M059J (cell line): ENCODE measurements at places on chromosomes 3 and 15. TPM values are rescaled to one million over a fixed set of nuclear protein-coding genes. Genes with fewer than 3 reads are reported as not detected.

HYAL2 gene
- 48.2 and 59.5 TPM in 2 replicates for total RNA-seq

DNA sequence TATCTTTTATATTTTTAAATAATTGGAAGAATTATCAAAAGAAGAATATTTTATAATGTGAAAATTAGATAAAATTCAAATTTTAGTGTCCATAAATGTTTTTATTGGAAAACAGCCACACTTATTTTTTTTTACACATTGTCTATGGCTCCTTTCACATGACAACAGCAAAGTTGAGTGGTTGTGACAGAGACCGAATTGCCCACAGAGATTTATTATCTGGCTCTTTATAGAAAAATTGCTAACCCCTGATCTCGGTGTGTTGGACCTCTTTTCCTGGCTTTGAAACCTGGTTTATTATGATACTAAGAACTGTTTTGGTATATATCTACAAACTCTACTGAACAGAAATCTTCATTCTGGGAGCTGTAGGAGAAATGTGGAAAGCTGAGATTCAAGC lies 269.1 kb upstream of the UMPS start:
- DNase-seq, result no peak

DNA sequence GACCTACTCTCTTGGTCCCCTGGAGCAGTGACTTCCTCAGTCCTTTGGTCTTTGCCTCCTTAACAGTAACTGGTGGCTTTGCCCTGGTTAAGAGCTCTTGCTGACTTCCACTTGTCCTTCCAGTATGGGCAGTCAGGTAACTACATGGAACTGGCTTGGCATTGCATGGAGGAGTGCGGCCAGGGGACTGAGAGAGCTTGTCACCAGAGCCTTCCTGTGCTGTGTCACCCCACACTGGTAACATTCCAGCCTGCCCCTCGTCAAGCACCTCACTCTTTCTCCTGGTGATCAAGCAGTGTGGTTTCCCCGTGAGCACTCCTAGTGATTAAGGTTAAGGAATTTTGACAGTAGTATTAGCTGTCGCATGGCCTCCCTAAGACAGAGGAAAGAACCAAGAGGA lies 19.3 kb upstream of the SNX22 start:
- DNase-seq, result no peak

DNA sequence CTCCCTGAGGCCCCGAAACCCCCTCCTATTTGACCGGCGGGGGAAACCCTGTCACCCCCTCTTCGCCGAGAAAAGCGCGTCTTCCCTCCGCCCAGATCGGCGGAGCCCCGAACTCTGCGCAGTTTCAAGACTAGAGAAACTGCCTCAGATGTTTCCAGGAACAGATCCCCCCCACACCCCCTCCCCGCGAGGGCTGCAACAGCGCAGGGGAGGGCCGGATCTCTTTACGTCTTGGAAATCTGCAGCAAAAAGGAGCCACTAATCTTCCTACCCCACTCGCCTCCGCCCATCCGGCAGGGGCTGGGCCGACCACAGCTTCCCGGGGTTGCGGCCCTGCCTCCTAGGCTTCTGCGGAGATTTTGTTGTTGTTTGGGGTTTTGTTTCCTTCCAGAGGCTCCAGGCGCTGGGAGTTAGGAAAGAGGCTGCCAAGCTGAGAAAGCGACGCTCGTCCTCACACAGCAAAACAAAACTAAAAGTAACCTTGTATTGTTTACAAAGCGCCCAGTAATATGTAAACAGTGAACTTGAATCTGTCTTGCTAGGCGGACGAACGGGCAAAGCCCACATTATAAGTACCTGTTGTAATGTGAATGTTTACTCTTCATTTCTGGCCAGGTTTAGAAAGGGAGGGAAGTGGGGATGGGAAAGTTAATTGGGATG lies 2.2 kb downstream of the FOXB1 start:
- peak; percentile 67 for DNase-seq

SOX2 gene
- total RNA-seq, result 1.6 and 2.0 TPM in 2 replicates

NISCH gene
- total RNA-seq, result 8.9 and 15.8 TPM in 2 replicates

RBP2 gene
- not detected in 2 replicates for total RNA-seq

DNA sequence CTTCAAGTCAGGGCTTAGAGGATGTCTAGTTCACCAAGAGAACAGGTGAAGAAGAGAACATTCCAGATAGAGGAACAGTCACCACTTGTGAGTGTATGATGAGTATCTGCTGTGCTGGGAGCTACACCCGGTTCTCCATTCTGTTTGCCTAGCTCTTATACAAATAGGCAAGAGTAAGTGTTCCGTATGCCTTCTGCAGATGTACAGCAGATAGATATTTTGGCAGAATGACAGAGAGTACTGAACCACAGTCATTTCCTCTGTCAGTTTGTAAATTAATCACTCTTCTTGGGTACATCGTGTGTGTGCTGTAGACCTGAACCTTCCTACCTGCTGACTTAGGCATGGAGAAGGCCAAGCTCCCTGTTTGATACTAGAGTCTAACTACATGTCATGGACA lies 108.3 kb upstream of the CTDSPL start:
- DNase-seq, result no peak

DNA sequence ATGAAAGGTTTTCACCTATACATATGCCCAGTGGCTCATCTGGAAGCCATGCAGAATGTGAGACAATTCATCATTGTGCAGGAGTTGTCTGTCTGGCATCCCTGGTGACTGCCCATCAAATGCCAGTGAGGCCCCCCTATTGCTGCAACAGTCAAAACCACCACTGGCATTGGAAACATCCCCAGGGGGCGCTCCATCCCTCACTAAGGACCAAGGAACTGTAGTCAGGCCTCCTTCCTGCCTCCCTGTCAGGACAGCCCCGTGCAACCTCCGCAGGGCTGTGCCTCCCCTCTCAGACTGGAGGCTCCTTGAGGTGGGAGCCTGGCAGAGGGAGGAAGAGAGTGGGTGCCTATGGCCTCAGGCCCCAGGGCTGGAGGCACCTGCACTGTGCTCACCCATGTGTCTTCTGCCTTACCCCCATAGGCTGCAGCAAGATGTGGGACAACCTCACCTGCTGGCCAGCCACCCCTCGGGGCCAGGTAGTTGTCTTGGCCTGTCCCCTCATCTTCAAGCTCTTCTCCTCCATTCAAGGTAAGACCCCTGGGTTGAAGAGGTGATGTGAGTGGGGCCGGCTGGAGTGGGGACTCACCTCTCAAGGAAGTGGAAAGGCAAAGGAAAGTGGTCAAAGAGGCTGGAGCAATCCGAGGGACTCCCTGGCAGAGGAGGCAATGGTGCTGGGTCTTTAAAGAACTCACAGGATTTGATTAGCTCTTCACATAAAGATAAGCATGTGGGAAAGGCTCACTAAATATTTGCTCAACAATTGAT lies 16.5 kb downstream of the VIPR1 start:
- no peak for DNase-seq
